Smooth muscle cell of the umbilical artery (primary cell): ENCODE measurements at places on chromosomes 1 and 21. TPM values are rescaled to one million over a fixed set of nuclear protein-coding genes. Genes with fewer than 3 reads are reported as not detected.

The SH3D21 gene
- 6.5 and 10.5 TPM in 2 replicates for total RNA-seq

The CASQ1 gene
- total RNA-seq, result 0.09 TPM in 1 of 2 replicates, not detected in the other

The PRELP gene
- 0.30 and 0.32 TPM in 2 replicates for total RNA-seq

The NUP210L gene
- under 0.01 and 0.05 TPM in 2 replicates for total RNA-seq

The RIPPLY3 gene
- total RNA-seq, result not detected in 2 replicates

The MSH4 gene
- 0.46 and 0.59 TPM in 2 replicates for total RNA-seq

The TAS1R1 gene
- not detected in 2 replicates for total RNA-seq

The PTGFR gene
- 34.0 and 58.8 TPM in 2 replicates for total RNA-seq

The ENSA gene
- total RNA-seq, result 56.4 and 83.6 TPM in 2 replicates

The SPRR2B gene
- not detected in 2 replicates for total RNA-seq

The TRIM62 gene
- 5.0 and 7.4 TPM in 2 replicates for total RNA-seq
